ENCODE measurements at places on chromosomes 16 and 17.

DNA sequence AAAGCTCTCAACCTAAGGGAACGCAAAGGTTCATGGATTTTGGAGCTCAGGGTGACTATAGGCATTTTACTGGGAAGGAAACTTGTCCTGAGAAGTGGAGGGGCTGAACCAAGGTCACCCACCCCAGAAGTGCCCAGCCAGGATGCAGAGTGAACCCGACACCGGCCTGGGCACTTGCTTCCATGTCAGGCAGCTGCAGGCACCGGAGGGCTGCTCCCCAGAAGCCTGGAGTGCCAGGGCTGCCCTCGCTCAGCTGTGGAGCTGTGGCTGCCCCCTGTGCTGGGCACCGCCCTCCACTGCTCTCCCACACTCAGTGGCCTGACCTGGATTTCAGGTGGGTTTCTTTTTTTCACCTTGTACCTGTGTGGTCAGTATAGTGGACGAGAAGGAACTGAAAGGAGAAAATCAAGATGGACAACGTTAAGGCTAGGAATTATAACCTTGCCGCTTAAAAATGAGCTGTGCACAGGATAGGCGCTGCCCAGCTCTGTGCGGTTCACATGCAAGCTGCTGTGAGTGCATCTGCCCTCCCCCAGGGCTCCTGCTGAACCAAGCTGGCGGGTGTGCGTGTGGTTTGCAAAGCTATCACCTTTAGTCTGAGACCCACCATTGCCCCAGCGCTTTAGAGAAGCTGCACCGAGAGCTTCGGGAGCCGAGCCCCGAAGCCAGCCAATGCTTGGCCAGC is 2.2 kb downstream of the MAPK8IP3 start:
- DNase-seq = no peak

- no peak for DNase-seq
Measured at GRCh38 chr16:70793851-70794502, 7.0 kb downstream of the VAC14 start.

- no peak for DNase-seq
Measured at GRCh38 chr17:59830007-59830630, 62.6 kb downstream of the TUBD1 start.

- no peak for DNase-seq
Measured at GRCh38 chr17:851924-852323, 69.8 kb downstream of the MRM3 start.

- DNase-seq = no peak
Measured at GRCh38 chr17:56176091-56176490, 22.8 kb downstream of the ANKFN1 start.

DNA sequence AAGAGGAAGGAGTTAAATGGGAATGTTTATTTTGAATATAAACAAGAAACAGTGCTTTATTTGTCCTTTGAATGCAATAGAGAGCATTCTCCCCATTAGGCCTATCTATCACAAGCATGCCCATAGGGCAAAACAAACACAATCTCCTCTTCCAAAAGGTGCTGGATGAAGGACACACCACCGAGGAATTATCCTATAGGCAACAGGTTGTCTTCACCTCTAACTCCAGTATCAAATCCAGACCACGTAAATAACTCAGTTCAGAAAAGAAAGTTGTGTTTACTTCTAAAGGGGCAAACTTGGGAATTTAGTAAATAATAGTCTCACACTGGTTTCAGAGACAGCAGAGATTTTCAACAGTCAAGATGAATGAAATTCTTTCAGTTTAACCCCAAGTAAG is 83.7 kb upstream of the CLEC18B start:
- no peak for DNase-seq

DNA sequence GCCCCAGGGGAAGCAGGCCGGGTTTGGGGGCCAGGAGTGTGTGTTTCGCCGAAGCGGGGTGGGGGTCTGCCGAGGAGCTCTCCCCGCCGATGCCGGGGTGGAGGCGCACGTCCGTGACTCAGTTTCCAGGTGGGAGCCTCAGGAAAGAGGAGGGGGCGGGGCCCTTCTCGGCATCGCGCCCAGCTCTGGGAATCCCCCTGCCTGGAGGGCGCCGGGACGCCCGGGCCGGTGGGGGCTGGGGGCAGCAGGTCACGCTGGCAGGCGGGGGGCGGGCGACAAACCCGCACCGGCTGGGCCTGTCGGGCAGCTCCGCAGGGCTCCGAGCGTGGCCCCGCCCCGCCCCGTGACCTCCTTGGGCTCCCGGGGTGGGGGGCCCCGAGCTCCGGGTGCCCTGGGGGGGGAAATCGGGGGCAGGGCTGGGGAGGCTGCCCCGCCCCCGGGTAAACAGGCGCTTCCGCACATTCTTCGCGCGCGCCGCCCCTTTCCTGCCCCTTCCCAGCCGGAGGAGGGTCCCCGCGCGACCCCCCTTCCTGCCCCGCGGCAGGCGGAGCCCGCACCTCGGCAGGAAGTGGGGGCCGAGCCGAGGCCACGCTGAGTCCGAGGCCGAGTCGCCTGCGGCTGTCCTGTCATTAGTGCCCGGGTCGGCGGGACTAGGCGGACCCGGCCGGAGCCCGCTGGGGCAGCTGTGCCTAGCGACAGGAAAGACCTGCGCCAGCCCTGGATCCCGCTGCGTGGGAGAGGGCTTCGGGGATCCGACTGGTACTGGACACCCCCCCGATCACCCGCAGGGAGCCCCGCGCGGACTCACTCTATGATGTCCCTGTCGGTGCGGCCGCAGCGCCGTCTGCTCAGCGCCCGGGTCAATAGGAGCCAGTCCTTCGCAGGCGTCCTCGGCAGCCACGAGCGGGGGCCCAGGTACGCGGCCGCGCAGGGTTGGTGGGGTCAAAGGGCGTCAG is 9.3 kb downstream of the RIPOR1 start:
- DNase-seq = peak; percentile 62

- no peak for DNase-seq
Measured at GRCh38 chr16:59905606-59906005, 1171.5 kb upstream of the GOT2 start.

DNA sequence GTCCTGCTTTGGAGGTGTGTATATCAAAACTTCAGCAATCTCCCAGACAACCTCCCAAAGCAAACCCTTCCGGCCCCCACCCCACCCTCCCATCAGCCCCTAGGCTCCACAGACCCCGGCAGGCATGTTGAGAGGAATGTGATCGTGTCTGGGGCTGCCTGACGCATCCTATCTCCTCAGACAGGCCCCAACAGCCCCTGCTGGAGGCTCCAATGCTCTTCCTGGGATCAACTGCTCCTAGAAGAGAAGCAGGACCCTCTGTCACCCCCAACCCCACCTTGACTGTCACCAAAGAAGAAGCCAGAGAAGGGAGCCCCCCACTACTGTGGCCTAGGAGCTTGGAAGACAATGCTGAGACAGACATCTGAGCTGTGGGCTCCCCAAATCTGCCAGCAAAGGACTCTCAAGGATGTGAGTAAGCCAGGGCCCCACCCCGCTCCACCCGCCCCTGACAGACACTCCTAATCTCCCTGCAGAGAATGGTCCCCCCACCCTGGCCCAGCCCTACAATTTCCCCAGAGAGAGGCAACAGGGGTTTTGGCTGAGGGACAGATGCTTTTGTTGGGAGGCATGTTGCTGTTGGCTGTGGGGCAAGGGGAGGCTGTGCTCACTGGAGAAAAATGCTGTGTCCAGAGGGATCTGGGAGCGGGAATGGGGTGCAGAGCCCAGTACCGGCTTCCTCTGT is 1.6 kb upstream of the KRT14 start:
- no peak for DNase-seq

GRCh38 chr17:1591474-1592090 is 29.0 kb upstream of the PITPNA start:
- DNase-seq = no peak

GRCh38 chr16:63577891-63578290 is 1541.7 kb upstream of the CDH8 start:
- DNase-seq = no peak

- DNase-seq = no peak
Measured at GRCh38 chr16:4487955-4488498, 11.8 kb downstream of the HMOX2 start.

GRCh38 chr16:78184238-78185183 is 85.1 kb downstream of the WWOX start:
- no peak for DNase-seq

Measured in naive thymus-derived CD8-positive, alpha-beta T cell (primary cell).